ENCODE measurements at places on chromosomes 7 and 10.

- DNase-seq = no peak
Measured at GRCh38 chr10:66189271-66189670, 736.6 kb upstream of the LRRTM3 start.

GRCh38 chr7:147022056-147022455 is 905.5 kb downstream of the CNTNAP2 start:
- DNase-seq = no peak

GRCh38 chr7:10022957-10023356 is 950.7 kb upstream of the PHF14 start:
- DNase-seq = peak; percentile 84

GRCh38 chr10:78479467-78479866 is 445.8 kb downstream of the RPS24 start:
- DNase-seq = no peak

DNA sequence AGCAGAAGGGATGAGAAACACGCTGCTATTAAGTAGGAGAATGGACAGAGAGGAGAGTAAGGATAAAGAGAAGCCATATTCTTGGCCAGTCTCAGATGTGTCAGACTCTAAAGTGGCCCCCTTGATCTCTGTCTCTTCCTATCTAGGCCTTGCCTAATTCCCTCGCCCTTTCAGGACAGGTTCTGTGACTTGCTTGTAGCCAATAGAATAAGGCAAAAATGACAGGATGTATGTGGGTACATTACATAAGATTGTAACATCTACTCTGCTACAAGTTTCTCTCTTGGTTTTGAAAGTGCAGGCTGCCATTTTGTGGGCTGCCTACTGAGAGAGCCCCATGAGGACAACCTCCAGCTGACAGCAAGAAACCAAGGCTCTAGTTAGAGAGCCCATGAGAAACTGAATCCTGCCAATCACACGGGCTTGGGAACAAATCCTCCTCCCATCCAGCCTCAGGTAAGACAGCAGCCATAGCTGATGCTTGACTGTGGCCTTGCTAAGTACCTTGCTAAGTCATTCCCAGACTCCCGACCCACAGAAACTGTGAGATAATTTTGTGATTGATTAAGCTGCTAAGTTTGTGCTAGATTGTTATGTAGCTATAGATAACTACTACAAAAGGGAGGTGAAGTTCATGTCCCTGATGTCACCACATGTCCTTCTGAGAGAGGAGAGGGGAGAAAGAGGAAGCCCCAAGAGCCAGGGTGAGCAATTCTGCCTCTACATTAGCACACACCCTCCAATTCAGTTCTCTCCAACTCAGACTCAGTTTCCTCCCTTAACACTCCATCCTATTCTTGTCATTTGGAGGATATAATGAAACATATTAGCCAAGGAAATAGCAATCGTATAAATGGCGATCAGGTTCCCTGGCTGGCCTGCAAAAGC is 185.5 kb downstream of the SGMS1 start:
- DNase-seq = no peak

GRCh38 chr10:27072436-27073114 is 27.7 kb downstream of the ANKRD26 start:
- no peak for DNase-seq

GRCh38 chr10:11743461-11744338 is 1.5 kb downstream of the ECHDC3 start:
- DNase-seq = no peak

DNA sequence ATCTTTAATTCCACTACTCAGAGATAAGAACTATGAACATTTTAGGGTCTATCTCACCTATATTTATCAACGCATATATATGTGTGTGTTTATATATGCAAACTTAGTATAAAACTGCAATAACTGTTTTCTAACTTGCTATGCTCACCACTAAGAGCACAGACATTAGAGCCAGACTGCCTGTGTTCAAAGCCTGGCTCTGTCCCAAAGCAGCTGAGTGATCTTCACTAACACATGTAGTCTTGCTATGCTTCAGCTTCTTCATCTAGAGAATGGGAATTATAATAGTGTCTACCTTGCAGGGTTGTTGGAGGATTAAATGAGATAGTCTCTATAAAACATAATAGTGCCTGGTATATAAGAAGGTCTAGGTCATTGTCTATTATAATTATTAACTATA is 165.5 kb downstream of the MAGI2 start:
- no peak for DNase-seq

DNA sequence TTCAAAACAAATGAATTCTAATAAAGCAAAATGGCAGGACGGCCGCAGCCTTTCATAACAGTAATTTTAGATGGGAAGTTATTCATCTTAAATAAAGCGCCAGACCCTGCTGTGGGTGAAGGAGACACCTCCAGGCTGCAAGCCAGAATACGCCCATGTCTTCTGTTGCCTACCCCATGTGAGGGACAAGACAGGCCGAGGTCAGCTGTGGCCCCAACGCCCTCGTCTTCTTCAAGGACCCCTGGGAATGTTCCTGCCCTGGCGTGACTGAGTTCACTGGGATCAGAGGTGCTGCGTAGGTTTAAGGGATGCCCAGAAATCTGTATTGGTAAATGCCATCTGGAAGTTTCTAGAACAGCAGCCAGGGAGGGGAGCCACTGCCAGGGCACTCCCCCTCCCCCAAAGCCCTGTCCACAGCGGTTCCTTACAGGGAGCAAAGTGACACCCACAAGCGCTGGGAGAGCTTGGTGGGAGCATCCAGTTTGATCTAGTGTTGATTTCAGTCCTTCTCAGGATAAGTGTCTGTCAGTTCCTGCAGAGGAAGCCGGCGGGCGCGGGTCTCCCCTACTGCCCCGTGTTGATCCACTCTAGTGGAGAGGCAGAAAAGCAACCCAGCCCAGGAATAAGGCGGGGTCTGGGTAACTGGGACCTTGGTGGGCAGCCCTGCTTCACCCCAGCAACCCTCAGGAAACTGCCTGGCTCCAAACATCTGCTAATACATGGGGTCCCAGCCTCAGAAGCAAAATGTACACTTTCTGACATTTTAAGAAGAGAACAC is 20.6 kb downstream of the PAPOLB start:
- no peak for DNase-seq

DNA sequence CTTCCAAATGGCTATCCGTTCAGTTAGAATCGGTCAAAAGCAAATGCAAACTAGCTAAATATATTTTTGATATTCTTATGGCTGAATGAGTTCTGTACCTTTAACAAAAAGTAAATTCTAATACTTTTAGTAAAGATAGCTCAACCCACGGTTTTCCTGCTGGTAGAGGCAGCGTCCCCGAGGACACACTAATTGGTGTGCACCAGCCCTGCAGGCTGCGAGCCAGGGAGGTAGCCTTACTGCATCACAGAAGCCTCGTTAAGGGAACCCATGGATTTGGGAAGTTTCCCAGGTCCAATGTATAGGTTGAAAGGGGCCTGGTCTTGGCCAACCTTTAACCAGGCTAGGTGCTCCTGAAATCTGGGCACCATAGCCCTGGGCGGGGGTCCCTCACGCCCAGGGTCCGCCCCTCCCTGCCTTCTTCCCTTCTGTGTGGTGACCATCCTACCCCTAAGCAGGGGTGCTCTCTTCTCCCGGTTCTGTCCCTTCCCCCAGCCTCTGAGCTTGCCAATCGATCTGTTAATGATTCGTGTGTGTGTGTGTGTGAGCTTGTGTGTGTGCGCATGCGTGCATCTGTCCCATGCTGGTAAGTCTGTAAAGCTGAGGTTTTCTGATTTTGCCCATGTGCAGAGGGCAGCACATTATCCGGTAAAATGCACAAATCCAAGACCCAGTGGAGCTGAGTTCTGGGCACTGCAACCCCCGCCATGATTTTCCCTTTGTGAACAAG is 191.7 kb downstream of the TCERG1L start:
- DNase-seq = no peak

DNA sequence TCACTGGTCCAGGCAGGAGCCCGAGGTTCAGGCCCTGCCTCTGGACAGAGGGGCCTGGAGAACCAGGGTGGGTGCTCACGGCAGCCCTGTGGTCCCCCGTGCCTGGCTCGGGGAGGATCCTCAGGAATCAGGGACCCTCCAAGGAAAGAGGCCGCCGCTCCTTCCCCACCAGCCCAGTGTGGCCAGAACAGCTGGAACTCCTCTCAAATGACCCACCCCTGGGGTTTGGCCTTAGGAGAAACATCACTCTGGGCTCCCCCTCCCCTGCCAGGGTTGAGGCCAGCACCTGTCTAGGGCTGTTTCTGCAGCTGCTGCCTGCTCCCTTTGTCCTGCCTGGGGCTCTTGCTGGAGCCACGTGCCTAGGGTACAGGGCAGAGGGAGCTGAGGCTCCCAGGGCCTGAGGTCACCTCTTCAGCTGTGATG is 161.0 kb downstream of the RNF216 start:
- no peak for DNase-seq

DNA sequence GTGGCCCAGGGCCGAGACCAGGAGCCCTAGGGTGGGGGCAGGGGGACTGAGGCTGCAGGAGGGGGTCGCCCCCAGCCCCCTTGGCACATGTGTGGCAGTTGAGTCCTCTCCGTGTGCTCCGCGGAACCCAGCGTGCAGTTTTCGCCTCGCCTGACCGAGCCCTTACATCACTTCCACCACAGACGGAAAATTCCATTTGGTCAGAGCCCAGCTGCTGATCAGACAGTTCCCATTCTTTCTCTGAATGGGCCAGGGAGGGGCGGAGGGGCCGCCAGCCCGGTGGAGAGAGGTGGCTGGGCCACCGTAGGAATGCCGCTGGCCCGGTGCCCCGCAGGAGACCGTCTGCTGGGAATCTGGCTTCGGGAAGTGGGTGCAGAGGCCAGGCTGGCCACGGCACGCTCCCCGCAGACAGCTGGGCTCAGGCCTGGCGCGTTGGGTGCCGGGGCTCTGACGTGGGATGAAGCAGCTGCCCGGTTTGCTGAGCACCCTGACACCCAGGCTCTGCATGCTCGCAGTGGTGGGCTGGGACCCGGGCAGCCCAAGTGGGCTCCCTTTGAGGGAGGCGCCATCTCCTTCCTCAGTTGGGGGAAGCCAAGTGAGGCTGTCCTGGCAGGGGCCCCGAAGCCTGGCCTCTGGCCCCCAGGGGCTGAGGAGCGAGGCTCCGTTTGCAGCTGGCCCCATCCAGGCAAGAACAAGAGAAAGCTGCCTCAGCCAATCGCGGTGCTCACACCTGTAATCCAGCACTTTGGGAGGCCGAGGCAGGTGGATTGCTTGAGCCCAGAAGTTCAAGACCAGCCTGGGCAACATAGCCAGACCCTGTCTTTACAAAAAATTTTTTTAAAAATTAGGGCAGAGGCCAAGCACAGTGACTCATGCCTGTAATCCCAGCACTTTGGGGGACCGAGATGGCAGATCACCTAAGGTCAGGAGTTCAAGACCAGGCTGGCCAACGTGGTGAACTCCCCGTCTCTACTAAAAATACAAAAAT is 9.9 kb downstream of the TTYH3 start:
- DNase-seq = peak; percentile 70

DNA sequence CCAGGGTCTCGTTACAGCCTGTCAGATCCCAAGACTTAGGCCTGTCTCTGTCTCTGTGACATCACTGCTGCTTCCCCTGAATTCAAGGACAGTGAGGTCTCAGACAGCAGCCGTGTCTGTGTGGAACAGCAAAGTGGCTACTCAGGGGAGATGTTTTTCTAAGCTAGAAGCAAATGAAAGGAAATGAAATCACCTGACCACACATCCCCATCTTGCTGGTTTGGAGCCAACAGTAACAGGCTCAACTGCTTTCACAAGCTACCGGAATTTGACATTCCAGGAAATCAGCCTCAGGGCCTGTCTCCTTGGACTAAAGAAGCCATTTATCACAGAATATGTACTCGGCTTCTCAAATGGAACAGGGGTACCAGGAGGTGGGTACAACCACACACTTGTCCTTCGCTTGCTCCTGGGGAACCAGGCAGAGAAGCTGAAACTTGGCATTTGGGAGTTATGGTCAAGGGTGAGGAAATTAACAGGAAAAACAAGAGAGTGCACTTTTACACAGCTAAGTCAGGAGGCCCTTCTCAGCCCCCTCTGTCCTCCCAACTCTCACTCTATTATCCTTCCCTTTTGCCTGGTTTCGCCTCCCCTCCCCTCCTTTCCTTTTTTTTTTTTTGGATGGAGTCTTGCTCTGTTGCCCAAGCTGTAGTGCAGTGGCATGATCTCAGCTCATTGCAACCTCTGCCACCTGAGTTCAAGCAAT is 73.2 kb downstream of the SPDYE5 start:
- no peak for DNase-seq

GRCh38 chr10:29925771-29926692 is 133.4 kb downstream of the JCAD start:
- no peak for DNase-seq

DNA sequence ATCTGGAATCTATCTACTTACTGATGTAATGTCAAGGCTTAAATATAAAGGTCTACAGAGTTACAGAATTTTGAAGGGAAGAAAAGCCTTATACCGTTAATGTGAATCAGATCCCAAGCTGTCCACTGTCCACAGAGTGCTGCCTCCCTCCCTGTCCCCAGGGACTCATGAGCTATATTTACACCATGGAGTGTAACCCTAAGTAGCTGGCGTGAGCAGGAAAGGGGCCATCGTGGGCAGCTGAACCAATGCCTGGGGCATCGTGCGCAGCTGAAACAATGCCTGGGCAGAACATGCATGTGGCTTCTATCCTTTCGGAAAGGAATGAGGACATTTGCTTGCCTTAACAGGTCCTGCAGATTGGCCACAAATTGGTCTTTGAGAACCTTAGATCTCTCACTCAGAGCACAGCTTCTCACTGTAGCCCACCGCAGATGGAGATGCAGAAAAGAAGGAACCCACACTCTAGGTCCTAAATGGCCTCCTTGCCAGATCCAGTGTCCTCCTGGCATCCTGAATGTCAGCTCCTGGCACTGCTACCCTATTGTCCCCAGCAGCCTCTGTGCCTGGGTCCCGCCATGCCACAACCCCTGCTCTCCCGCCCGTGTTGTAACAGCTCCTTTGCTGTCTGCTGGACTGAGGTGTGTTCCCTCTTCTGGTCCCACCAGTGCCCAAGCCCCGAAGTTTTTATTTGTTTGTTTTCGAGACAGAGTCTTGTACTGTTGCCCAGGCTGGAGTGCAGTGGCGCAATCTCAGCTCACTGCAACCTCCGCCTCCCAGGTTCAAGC is 30.3 kb downstream of the CCDC3 start:
- no peak for DNase-seq
